ENCODE measurements at places on chromosomes 3 and 15.

DNA sequence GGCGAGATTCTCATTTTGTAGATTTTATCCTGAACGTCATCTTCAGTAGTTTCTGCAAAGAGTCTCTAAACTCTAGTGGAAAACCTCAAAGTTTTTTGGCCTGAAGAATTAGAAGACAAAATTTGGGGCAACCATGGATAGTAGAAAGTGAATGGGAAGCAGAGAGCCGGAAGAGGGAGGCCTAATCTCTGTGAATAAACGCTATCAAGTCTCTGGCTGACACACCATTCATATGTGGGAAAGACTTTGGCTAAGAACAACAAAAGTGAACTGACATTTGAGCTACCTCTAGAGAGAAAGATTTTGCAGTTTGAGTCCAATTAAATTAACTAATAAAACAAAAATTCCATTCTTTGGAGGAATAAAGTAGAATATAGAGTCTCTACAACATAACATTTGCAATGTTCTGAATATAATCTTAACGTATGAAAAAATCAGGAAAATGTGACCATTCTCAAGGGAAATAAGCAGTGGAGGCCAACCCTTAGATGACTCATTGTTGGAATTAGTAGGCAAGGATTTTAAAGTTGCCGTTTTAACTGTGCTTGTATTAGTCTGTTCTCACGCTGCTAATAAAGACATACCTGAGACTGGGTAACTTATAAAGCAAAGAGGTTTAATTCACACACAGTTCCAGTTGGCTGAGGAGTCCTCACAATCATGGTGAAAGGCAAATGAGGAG, 184.6 kb downstream of the C3orf38 start:
- DNase-seq: no peak

DNA sequence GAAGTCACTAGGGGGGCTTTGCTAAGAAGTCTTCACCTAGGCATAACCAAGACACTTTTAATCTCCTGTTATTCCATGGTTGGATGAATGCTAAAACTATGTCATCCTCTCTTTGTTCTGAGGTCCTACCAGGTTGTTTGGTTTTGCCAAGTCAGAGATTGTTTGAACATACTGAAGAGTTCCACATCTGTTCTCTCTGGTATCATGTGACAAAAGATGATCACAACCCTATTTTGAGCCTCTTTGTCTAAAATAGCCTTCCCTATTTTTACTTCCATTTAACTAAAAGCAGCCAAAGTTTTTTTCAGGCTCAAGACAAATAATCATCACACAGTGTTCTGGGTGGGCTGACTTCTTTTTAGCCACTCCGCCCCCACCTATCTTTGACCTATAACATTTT, 218.4 kb upstream of the LMCD1 start:
- no peak for DNase-seq

DNA sequence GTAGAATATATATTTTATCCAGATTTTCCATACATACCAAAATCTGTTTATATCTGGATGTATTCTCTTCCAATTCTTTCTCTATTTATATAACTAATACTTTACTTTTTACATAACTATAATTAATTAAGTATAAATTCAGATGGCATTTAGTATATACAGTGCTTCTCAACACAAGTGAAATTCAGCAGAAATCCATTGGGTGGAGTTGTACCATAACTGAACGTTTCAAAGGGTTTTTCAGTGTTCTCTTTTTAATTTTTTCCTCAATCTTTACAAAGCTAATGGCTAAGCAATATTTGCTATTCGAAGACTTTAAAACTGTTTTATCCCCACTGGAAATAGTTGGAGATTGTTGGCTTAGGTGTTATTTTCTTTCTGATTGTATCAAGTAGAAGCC, 13.9 kb upstream of the ZBBX start:
- DNase-seq: no peak

DNA sequence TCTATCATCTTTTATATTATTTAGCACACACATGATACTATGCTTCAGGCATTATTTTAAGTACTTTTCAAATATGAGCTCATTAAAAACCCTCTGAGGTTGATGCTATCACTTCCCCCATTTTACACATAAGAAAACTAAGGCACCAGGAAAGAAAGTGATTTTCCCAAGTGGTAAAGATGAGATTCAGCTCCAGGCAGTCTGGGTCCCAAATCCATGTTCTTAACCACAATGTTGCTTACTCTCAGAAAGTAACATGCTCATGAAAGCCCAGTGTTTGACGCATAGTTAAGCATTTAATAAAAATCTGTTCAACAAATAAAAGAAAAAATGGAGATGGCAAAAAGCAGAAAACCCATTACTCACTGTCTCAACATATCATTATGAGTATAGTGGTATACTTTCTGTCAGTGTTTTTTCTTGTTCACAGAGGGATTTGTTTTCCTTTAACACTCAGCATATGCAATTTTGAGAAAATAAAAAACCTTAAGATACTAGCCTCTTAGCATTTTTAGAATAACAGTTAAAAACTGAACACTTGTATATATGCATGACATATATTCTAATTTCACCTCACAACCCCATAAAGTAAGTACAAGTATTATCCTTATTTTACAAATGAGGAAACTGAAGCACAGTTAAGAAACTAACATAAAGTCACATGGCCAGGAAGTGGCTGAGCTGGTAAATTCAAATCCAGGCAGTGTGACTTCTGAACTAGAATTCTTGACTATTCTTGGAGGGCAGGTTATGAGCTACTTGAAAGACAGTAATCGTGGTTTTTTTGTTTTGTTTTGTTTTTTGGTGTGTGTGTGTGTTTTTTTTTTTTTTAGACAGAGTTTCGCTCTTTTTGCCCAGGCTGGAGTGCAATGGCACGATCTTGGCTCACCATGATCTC, 10.4 kb downstream of the PEAK1 start:
- DNase-seq: no peak

DNA sequence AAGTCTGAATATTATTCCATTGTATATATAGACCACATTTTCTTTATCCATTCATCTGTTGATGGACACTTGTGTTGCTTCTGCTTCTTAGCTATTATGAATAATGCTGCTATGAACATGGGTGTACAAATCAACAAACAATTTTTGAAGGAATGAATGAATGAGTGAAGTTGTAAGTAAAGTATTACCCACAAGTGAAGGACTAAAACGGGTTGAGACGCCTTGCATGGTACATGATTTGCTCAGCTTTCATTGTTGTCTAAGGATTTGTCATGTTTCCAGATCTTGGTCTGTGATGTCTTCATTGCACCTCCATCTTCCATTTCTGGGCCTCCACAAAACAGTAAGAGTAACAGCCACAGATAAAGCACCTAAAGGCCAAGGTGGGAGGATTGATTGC, 20.5 kb downstream of the IFT122 start:
- DNase-seq: no peak

DNA sequence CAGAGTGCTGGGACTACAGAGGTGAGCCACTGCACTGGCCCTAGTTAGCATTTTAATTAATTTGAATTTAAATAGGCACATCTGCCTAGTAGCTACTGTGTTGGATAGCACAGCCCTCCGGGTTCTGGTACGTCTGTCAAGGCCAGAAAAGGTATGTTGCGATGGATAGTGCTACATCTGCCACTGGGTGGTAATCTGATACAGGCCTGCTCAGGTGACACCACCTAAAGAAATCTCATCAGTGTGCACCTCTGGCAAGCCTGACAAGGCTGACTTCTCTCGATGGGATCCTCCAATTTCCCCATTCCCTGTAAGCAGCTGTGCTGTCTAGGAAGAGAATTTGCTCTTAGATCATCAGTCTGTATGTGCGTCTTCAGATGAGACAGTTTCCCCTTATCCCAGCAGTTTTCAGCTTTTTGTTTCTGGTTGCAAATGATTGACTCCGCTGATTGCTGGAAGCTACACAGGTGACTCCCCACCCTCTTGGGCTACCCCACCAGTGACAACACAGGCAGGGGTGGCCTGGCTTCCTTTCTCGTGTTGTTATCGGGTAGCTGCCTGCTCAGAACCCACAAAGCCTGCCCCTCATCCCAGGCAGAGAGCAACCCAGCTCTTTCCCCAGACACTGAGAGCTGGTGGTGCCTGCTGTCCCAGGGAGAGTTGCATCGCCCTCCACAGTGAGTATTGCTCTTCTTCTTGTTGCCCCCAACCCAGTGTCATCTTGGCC, at the start of gene CCR9:
Gene CCR9 (plus strand): TSS at position 565 of the 727 bp plus-strand sequence. CDS start 8,391 bp downstream, outside the sequence.
- DNase-seq: no peak

- DNase-seq: no peak
Measured at GRCh38 chr3:187974871-187975271, 179.1 kb upstream of the LPP start.

- DNase-seq: no peak
Measured at GRCh38 chr3:106245400-106245799, 376.6 kb upstream of the CBLB start.

GRCh38 chr3:112958811-112959560, 15.9 kb downstream of the CD200R1 start:
- no peak for DNase-seq

GRCh38 chr15:43209059-43209824, 11.6 kb downstream of the EPB42 start:
- no peak for DNase-seq

DNA sequence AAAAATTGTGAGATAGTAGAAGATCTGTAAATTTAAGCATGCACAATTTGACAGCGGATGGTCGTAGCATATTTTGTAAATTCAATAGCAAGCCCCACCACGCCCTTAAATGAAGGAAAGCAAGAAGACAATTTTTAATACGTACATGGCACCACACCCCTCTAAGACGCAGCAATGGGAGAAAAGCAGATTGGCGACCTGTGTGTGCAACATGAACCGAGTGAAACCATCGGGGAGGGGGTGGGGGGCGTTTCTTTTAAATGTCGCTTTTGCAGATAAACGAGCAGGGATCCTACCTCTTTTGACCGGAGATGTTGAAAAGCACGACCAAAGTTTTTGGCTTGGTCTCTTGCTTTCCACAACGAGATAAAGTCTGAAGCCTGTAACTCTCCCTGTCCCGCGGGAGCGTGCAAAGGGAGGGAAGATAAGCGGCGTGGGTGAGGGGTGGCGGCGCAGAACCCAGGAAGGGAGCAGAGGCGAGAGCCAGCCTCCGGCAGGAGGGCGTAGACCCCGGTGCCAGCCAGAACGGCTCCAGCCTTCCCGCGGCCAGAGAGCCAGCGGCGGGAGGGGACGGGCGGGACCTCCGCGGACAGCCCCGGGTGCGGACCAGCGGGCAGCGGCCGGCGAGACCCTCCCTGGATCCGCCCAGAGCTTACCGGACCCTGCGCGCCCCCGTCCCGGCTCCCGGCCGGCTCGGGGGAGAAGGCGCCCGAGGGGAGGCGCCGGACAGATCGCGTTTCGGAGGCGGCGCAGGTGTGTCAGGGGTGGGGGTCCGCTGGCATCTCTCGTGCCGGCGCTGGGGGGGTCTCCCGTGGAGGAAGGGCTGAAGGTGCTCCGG, at the start of gene CHL1:
Gene CHL1 (plus strand): TSS at position 453 of the 838 bp plus-strand sequence. CDS start 123,014 bp downstream, outside the sequence.
- DNase-seq: no peak

- no peak for DNase-seq
Measured at GRCh38 chr15:89797678-89798201, 16.9 kb downstream of the ANPEP start.

DNA sequence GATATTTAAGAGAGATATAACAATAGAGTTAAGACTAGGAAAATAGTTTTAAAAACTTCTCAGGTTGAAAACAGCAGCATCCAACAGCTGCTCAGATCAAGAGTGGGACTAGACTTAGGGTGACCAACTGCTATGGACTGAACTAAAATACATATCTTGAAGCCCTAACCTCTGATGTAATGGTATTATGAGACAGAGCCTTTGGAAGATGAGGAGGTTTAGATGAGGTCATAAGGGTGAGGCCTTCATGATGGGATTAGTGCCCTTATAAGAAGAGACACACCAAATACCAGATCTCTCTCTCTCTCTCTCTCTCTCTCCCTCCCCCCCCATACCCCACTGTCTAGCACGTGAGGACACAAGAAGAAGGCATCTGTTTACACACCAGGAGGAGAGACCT, 37.4 kb upstream of the GALNT15 start:
- DNase-seq: no peak

GRCh38 chr3:184791171-184791570, 20.8 kb upstream of the VPS8 start:
- DNase-seq: no peak

GRCh38 chr15:74124759-74125158, 5.6 kb upstream of the ISLR2 start:
- no peak for DNase-seq

GRCh38 chr3:31132132-31132769, 237.8 kb upstream of the GADL1 start:
- DNase-seq: no peak

- no peak for DNase-seq
Measured at GRCh38 chr3:116341899-116342298, 103.4 kb downstream of the LSAMP start.

DNA sequence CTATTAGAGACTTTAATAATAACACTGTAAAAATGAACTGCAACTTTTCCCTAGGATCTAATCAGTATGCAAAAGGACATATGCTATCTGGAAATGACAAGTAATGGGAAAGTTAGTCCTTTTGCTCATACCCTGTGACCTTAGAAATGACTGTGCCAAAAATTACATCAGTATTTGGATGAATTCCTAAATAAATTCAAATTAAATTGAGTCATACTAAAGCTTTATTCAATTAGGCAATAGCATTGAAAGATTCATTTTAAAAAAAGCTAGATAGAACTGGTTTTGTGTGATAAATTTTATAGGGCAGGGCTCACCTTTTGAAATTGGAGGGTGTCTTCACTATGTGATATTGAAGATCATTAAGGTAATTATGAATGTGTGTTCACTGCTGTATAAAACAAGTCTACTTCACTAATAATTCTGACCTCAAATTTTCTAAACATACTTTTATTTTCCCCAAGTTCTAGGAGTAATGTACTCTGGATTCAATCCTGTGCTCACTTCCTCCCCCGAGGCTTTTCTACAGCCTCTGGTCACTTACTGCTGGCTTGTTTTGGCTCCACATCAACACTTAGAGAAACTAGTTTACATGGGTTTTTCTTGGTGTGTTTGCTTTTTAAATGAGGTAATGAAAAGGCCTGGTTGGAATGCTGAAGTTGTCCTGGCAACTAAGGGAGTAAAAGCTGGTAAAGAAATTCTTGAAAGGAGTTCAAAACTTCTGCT, 44.4 kb upstream of the SPTSSB start:
- no peak for DNase-seq

GRCh38 chr15:47398132-47398531, 319.2 kb upstream of the SEMA6D start:
- no peak for DNase-seq

- no peak for DNase-seq
Measured at GRCh38 chr15:83129791-83130190, 22.3 kb downstream of the TM6SF1 start.

- DNase-seq: no peak
Measured at GRCh38 chr15:75791337-75791713, 51.9 kb upstream of the UBE2Q2 start.

DNA sequence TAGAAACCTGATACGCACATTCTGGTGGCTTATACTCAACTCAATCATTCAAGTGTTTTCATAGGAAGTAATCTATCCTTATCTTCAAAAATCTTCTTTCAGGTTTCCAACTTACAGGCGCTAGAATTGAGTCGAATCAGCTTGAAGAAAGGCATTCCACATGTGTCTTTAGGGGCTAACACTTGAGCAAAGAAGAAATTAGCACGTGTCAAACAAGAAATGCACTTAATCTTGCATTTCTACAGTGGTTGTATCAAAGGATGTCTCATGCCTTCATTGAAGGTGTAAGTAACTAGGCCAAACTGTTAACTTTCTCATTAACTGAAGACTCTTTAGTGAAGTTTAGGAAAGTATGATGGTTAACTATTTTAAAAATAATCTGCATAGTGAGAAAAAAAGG, 557.6 kb downstream of the MAGI1 start:
- DNase-seq: no peak

- no peak for DNase-seq
Measured at GRCh38 chr15:95459273-95459672, 871.2 kb upstream of the NR2F2 start.

GRCh38 chr15:81937189-81937588, 108.6 kb downstream of the MEX3B start:
- no peak for DNase-seq

Data from stimulated activated CD4-positive, alpha-beta T cell treated with anti-CD3 and anti-CD28 coated beads, Interleukin-15, amount 100 ng/mL, for 1 hour (primary cell).